Suppressor macrophage (primary cell): ENCODE measurements at places on chromosomes 1 and 21.

- peak; percentile 17 for DNase-seq
These were observed 81.7 kb downstream of the AXDND1 start for GRCh38 chr1:179447489-179447888.

DNA sequence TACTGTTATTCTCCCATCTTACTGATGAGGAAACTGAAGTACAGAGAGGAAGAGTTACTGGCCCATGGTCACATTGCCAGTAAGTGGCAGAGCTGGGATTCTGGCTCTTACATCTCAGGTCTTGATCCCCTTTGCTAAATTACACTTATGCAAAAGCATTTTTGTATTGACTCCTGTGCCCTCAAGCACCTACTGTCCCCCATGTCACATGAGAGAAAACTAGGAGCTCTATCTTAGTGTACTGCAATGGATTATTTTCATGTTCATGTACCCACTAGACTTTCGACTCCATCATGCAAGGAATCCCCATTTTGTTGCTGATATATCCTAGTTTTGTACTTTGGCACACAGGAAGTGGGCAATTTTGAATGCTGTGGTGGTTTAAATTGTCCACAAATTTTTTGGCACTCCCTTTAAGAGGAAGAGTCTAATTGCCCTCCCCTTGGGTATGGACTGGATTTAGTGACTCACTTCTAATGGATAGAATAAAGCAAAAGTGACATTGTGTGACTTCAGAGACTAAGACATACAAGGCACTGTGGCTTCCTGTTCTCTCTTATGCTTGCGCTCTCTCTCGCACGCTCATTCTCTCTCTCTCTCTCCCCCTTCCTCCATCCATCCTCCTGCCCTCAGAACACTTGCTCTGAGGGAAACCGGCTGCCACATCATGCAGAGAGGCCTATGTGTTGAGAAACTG, 43.5 kb upstream of the JAK1 start:
- no peak for DNase-seq

DNA sequence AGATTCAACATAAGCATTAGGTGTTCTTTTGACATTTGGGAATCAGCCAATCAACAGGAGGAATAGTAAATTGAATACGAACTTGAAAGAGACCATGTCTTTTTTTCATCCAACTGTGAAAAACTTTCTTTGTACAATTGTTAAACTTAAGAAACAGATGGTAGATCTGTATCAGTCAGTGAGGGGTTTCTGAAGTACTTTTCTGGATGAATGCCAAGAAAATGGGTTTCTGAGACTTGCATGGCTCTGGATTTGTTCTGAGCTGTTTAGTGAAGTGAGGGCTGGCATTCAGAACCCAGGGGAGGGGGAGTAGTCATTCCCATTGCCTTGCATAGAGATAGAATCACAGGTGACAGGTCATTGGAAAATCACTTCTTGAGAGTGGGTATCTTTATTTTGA, 37.4 kb downstream of the PTPRC start:
- DNase-seq = no peak

DNA sequence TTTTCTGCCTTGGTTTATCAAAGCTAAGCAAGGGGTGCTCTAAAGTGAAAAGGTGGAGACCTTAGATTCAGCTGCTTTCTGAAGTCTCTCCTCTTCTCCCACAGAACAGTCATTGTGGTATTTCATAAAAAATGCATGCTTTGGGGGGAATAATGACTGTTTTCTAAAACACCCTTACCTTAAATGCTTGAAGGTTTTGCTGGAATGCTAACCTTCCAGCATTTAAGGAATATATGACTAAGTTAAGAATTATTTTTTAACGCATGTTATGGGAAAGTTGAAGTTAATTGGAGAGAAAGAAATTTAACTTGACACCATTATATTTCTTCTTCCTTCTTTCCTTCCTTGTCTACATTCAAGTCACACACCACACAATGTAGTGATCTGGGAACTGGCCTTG, 162.5 kb downstream of the ROR1 start:
- DNase-seq = no peak

- no peak for DNase-seq
These were observed 162.3 kb upstream of the APP start for GRCh38 chr21:26332867-26333266.

GRCh38 chr1:108082738-108083562, 117.2 kb downstream of the SLC25A24 start:
- peak; percentile 14 for DNase-seq

- DNase-seq = no peak
These were observed 72.9 kb upstream of the ZNF678 start for GRCh38 chr1:227490478-227490877.

GRCh38 chr1:223758734-223759133, 46.4 kb downstream of the CAPN2 start:
- DNase-seq = no peak
